ENCODE measurements at places on chromosomes 1 and 21.

GRCh38 chr21:31530364-31530763, 129.1 kb upstream of the SOD1 start:
- DNase-seq: no peak

DNA sequence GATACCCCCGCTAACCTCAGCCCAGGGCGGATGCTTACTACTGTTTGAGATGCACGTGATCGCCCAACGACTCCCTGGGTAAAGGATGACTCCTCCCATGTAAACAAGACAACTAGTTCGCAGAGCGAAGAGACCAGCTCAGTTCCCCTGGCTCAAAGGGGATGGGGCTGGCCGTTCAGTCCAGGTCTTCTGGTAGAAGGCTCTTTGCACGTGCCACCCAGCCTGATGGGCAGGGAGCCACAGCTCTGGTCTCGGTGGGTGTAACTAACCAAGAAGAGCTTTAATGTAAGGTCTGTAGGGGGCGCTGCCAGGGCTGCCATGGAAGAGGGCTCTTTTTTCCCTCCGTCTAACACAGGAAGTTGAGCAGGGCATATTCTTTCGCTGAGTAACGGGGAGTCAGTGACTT, 49.4 kb upstream of the PARP1 start:
- no peak for DNase-seq

GRCh38 chr1:228344631-228345072, 62.0 kb downstream of the TRIM11 start:
- no peak for DNase-seq

GRCh38 chr1:20409971-20410370, 76.0 kb downstream of the CAMK2N1 start:
- no peak for DNase-seq

- DNase-seq: no peak
Observed at GRCh38 chr1:10304295-10304694, 93.9 kb downstream of the KIF1B start.

- no peak for DNase-seq
Observed at GRCh38 chr1:110158261-110158660, 8.0 kb downstream of the SLC6A17 start.

DNA sequence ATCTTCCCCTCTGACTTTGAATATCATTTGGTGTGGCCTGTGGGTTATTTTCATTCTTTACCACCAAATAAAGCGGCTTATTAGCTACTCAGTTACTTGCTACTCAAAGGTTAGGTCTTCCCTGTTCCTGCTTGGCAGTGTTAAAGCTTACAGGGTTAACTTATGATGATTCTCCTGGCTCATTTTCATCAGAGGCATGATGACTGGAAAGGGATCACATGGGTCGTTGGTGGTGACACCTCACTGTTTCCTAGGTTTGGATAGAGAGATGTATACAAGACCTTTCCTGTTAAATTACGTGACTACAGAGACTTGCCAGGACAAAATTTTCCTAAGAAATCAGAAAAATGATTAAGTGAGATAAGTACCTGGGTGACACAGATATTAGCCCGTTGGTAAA, 27.4 kb downstream of the MRPS6 start:
- no peak for DNase-seq

DNA sequence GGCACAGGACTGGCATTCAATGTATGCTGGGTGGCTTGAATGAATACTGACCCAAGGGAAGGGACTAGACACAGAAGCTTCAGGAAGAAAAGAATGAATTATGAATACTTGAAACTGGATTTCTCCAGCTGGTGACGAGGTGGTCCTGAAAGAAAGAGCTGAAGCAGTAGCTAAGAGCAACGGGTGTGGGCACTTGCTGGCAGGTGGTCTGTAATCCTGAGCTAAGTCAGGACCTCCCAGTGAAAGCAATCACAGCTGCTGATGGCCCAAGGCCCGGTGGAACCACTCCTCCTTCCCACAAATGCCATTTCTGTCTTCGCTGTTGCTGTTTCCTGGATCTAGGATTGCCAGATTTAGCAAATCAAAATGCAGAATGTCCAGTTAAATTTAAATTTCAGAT, 47.0 kb downstream of the NEK2 start:
- DNase-seq: no peak

GRCh38 chr1:153288634-153289275, 24.0 kb downstream of the PGLYRP3 start:
- DNase-seq: no peak

DNA sequence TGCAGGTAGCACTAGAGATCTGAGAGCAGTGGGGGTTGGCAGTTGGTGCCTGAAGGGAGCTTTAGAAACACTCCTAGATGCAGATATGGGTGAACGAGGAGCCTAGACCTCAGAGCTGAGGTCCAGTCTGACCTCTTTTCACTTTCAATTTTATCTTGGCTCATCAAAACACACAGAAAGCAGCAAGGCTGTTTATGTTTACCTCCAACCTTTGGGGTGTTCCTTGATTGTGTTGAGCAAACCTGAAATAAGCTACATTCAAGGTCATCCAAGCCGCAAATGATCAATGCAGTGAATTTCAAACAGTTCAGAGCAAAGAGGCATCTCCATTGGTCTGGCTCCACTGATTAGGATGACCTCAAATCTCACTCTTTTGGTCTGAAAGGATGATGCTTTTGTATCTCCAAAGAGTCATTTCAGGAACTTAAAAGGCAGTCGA, 1.3 kb downstream of the LY9 start:
- no peak for DNase-seq

GRCh38 chr1:230230948-230231773, 164.1 kb downstream of the GALNT2 start:
- DNase-seq: no peak

GRCh38 chr1:8727809-8728213, 89.6 kb downstream of the RERE start:
- no peak for DNase-seq

GRCh38 chr1:31617916-31618746, 642 bp downstream of the HCRTR1 start:
- no peak for DNase-seq

DNA sequence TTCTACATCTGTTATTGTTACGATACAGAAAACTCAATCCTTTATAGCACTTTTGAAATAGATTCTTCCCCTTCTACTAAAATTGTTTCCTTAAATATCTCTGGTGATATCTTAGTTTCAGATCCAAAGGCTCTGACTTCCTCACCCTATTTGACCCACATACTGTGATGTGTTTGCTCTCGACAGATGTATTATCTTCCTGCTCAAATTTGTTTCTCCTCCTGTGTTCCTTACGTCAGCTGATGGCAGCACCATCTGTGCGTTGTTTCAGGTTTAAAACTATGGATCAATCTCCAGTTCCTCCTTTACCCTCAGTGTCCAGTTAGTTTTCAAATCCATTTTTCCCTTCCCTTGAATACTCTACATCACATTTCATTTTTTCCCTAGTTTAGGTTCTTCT, 274.4 kb downstream of the RYR2 start:
- DNase-seq: no peak

GRCh38 chr1:229271448-229272159, 693 bp downstream of the RAB4A start:
- DNase-seq: no peak

DNA sequence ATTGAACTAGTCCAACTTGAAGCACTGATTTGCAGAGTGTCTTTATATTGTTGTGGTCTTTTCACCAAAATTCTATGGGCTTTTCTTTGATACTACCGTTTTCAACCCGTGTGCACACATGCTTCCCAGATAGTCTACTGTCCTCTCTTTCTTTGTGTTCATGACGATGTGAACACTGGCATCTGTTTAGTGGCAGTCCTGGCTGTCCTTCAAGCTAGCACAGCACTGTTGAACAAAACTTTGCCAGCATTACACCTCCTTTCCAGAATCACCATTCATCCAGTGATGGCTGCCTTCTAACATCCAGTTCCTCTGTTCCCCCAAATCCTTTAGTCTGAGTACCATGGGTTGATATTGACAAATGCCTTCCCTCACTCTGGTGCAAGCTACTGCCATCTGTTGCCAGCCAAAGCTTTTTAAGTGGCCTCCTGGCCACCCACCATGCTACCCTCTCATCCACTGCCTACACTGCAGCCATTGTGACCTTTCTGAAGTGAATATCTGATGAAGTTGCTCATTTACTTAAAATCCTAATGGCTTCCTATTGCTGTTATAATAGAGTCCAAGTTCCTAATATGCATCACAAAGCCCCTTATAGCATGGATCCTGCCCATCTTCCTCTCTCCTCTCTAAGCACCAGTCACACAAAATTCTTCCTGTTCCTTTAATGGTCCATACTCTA, 94.3 kb downstream of the NIBAN1 start:
- DNase-seq: no peak

GRCh38 chr1:62295921-62296491, 23.2 kb downstream of the KANK4 start:
- no peak for DNase-seq

DNA sequence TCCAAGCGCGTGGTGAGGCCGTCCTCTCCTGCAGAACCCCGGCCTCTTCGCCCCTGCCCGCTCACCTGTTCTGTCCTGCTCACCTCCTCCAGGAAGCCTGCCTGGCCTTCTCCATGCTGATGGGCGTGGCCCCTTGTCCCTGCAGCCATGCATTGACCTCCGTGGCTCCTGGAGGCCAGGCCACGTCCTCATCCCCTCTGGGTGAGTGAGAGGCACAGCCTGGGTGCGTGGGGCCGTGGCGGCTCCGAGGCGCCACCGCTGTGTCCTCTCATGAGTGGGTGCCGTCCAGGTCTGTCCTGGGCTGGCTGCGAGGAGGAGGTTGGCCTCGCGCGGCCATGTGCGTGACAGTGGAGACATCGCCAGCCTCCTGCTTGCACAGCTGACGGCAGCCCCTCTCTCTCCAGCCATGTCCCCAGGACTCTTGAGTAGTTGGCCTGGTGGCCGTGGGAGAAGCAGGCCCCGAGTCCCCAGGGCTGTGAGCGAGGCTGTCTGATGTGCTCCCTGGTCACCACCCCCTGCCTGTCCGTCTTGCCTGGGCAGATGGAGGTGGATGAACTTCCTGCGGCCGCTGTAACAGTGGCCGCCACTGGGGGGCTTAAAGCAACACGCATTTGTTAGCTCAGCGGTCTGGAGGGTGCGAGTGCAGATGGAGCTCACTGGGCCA, 58.1 kb downstream of the PRKCZ start:
- DNase-seq: no peak

DNA sequence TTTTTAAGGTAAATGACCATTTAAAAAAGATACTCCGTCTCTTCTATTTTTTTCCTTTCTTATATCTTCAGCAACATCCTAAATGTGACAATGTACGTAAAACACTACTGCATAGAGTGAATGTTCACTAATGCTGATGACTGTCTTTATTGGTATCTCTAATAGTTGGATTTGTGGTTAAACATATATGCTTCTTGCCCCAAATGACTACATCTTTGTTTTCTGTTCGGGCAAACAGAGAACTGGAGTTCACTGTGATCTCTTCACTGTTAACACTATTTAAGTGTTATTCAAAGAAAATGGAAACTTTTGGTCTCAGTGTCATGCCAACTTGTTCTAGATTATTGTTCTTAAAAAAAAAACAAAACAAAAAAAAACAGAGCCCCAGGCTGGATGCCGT, 109.4 kb downstream of the KIF26B start:
- DNase-seq: no peak

- DNase-seq: no peak
Observed at GRCh38 chr1:163295949-163296348, 25.8 kb upstream of the NUF2 start.

- no peak for DNase-seq
Observed at GRCh38 chr1:228691211-228691610, 44.1 kb upstream of the RHOU start.

DNA sequence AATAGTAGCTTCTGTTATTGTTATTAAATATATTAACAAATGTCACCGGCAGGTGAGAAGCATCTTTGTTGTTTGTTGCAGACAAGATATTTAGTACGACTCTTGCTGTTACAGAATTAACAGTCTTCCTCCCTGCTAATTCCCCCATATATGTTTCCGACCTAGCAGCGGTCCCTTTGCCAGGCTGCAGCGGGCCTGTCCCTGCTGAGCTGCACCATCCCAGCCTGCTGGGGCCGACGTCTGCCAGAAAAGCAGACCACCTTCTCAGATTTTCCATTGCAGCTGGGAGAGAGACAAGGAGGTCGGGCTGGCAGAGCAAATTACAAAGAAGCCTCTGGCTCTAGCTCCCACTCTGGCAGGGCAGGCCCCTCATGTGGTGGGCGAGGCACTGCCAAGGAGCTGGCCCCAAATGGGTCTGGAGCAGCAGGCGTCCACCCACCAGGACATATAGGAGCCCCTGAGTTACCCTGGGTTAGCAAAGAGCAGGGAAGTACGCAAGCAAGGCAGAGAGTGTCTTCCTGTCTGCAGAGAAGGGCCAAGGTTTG, 142.7 kb downstream of the FOXD2 start:
- DNase-seq: no peak

- no peak for DNase-seq
Observed at GRCh38 chr1:235631816-235632215, 17.8 kb downstream of the GNG4 start.

- DNase-seq: no peak
Observed at GRCh38 chr1:81617308-81617967, 183.3 kb upstream of the ADGRL2 start.

DNA sequence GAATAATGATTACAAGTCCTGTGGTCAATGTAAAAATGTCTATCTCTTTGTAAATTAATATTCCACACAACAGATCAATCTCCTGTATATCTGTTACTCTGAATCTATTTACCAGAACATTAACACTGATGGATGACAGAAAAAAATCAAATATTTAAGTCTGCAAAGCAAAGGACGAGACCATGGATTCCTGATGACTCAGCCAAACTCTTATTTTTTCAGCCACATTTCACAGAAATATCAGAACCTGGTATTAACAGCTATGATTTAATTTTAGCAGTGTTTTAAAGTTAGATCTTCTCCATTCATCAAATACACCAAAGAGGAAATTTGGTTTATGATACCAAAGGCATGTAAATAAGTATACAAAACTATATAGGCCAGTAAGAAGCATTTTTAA, 46.1 kb downstream of the FAF1 start:
- DNase-seq: no peak

All from GF-D8 (cell line).